ENCODE measurements at places on chromosomes 7 and 10.
A peak's percentile ranks its signal among the peaks of the same experiment; 100 is the strongest.

- no peak overlapping the region for H3K4me3 ChIP-seq
- H3K27me3 ChIP-seq, result peaks cover 12% of the 10 kb centered on the region
- peaks cover 3% of the 10 kb centered on the region for H3K36me3 ChIP-seq
- H3K4me1 ChIP-seq, result peaks cover 4% of the 10 kb centered on the region
- H3K27ac ChIP-seq, result no peak overlapping the region
Observed at GRCh38 chr7:387132-388022, 97.4 kb downstream of the FOXL3 start.

DNA sequence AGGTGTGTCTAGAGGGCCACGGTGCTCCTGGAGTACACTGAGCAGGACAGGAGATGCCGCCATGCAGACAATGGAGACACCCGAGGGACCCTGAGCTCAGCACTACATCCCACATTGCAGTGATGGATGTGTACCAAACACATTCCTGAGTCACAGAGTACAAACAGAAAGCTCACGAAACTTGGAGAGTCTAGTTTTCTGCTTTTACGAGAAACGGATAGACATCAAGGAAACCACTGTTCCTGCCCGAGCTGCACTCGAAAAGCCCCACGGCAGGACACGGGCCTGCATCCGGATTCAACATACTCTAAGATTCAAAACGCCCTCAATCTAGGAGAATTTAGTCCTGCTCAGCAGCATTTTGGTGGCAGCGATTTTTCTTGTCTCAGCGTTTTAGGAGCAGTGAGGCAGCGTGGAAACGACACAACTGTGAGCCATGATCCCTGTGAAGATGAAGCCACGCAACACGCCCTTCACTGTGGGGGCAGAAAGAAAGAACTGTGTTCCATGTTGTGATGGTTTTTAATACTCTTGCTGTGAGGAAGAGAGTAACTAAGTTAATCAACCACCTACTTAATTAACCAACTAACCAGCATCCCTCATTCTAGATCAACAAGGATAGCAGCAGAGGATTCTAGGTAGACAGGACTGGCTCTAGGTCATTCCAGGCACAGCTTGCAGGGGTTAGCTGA lies 3.2 kb downstream of the TNS3 start:
- peak overlapping the region; percentile 31 for H3K27ac ChIP-seq
- peaks cover 11% of the 10 kb centered on the region for H3K27me3 ChIP-seq
- peaks cover 29% of the 10 kb centered on the region for H3K4me1 ChIP-seq
- DNase-seq, result no peak

GRCh38 chr10:1090696-1091095 lies 34.5 kb downstream of the WDR37 start:
- H3K4me1 ChIP-seq, result peaks cover 44% of the 10 kb centered on the region
- peaks cover 29% of the 10 kb centered on the region for H3K36me3 ChIP-seq
- H3K4me3 ChIP-seq, result no peak overlapping the region
- peak overlapping the region; percentile 76 for H3K27ac ChIP-seq

DNA sequence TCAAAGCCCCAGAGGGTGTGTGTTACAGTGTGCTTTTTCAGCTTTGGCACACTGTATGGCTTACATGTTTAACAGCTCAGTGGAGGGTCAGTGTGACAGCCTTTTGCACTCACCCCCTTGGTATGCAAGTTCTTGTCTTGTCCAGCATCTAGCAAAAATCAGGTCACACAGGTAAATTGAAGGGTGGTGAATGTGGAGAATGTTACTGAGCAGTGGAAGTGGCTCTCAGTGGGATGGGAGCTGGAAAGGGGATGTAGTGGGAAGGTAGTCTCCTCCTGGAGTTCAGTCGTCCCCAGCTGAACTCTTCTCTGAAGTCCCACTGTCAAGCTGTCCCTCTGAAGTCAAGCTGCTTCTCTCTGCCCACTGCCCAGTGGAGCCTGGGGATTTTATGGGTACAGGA lies 21.0 kb upstream of the C10orf90 start:
- H3K36me3 ChIP-seq, result no peaks in the 10 kb centered on the region
- H3K27ac ChIP-seq, result no peak overlapping the region
- peaks cover 3% of the 10 kb centered on the region for H3K27me3 ChIP-seq
- H3K4me1 ChIP-seq, result peaks cover 3% of the 10 kb centered on the region
- DNase-seq, result no peak
- H3K4me3 ChIP-seq, result no peak overlapping the region

DNA sequence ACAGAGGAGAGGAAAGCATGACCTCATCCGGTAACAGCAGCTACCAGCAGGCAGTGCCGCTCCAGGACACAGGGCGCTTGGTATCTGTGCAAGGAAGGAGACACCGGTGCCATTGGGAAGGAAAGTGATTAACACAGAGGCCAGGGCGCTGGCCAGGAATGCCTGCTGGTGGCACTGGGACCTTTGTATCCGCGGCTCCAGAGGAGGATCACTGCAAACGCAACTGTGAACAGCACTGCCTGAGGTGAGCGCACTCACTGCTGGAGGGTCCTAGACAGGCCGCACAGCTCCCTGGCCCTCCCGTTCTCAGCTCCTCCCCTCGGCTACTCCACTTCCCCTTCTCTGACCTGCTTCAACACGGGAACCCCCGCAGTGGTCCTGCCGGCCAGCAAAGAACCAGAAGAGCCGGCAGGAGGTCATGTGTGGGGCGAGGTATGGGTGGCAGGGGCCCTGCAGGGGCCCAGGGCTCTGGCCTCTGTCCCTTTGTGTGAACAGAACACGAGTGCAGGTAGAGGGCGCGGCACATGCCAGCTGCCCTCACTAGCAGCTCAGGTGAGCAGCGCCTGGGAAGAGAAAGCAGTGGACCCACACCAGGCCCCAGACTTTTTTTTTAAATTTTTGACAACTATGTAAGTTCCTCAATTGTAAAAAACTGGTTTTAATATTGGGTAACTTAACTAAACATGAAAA lies 107.6 kb downstream of the VIPR2 start:
- H3K27me3 ChIP-seq, result peaks cover 2% of the 10 kb centered on the region
- H3K4me1 ChIP-seq, result peaks cover 8% of the 10 kb centered on the region
- peaks cover 7% of the 10 kb centered on the region for H3K36me3 ChIP-seq
- no peak for DNase-seq
- no peak overlapping the region for H3K4me3 ChIP-seq

DNA sequence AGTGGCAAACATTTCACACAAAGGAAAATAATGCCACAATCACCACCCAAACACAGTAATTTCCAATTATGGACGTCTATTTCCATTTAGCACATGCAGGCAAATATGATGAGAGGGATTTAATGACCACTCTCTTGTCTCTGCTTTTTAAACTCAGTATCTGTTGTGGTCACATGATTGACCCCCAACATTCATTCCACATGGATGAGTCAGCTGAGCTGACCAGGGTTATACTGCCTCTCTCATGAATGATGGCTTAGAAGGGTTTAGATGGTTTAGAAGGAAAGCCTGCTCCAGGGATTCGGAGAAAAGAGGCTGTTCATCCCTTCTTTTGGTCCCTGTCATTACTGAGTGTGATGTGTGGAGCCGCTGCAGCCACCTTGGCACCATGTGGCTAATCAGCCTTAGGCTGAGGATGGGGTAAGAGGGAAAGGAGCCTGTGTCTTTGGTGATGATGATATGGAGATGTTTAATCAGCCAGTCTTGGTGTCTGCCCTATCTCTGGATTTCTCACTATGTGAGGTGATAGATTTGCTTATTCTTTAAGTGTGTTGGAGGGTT lies 38.2 kb upstream of the JAKMIP3 start:
- peaks cover 2% of the 10 kb centered on the region for H3K27me3 ChIP-seq
- H3K27ac ChIP-seq, result no peak overlapping the region
- H3K4me3 ChIP-seq, result no peak overlapping the region
- DNase-seq, result no peak
- H3K36me3 ChIP-seq, result peaks cover 4% of the 10 kb centered on the region
- H3K4me1 ChIP-seq, result peaks cover 5% of the 10 kb centered on the region

DNA sequence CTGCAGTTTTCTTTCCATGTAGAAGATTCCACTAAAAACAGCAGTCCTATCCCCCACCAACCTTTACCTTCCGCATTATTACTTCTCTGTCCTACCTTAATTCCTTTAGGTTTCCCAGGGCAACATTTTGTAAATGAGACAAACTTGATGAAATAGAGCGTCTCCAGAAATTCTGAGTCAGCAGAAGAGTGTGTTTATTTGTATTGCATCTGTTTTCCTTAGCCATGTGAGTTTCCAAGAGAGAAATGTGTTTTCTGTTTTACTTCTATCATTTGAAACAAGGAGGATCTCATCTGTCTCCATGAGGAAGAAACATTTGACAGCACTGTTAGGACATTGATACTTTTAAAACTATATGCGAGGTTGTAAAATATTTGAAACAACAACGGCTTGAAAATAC lies 244.2 kb upstream of the PLXDC2 start:
- DNase-seq, result no peak
- H3K4me1 ChIP-seq, result no peaks in the 10 kb centered on the region
- no peaks in the 10 kb centered on the region for H3K27me3 ChIP-seq
- no peaks in the 10 kb centered on the region for H3K36me3 ChIP-seq
- no peak overlapping the region for H3K4me3 ChIP-seq
- H3K27ac ChIP-seq, result no peak overlapping the region

GRCh38 chr7:127415060-127415742 lies 22.7 kb upstream of the ZNF800 start:
- H3K27ac ChIP-seq, result no peak overlapping the region
- H3K4me3 ChIP-seq, result no peak overlapping the region
- no peak for DNase-seq

DNA sequence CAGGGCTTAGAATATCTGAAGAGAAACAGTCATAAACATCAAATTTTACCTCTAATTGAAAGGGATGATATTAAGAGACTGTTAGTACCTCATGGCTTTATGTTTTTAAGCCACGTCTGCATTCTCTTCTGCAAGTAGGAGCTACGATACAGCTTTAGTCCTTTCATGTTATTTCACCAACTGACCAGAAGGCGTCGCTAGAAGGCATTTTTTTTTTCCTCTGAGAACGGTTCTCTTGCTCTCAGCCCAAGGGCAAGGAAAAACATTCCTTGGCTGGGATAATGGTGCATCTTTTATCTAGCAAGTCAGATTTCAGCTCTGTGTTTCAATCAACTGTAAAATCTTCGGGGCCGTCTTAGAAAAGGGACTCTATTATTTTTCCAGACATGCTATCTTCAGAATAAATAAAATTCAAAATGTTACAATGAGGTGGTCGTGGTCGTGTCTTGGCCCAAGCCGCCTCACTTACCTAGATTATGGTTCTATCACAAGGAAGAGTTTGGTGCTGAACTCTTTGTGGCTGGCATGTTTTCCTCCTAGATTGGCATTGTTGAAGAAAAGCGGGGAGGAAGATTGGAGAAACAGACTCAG lies 41.6 kb upstream of the LYZL2 start:
- H3K27ac ChIP-seq, result no peak overlapping the region
- peaks cover 13% of the 10 kb centered on the region for H3K4me1 ChIP-seq
- no peaks in the 10 kb centered on the region for H3K36me3 ChIP-seq
- H3K27me3 ChIP-seq, result peaks cover 1% of the 10 kb centered on the region
- H3K4me3 ChIP-seq, result no peak overlapping the region
- peak; percentile 55 for DNase-seq

Measured in endothelial cell (in vitro differentiated cells).